ENCODE measurements at places on chromosomes 5 and 9.

DNA sequence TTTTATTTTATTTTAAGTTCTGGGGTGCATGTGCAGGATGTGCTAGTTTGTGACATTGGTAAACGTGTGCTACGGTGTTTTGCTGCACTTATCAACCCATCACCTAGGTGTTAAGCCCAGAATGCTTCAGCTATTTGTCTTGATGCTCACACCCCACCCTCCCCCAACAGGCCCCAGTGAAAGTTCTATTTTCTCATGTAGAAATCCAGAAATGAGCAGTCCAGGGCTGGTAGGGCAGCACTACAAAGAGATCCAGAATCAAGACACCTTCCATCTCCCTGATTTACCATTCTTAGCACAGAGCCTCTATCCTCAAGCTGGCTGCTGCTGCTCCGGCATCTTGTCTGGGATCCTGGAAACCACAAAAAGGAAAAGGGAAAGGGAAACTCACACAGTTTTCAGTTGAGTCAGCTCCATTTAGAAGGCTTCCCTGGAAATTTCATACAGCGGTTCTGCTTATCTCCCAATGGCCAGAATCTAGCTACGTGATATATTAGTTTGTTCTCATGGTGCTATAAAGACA is 85.4 kb upstream of the SMARCA2 start:
- DNase-seq = no peak

- no peak for DNase-seq
These were observed 30.0 kb downstream of the RAPGEF1 start for GRCh38 chr9:131709771-131710431.

DNA sequence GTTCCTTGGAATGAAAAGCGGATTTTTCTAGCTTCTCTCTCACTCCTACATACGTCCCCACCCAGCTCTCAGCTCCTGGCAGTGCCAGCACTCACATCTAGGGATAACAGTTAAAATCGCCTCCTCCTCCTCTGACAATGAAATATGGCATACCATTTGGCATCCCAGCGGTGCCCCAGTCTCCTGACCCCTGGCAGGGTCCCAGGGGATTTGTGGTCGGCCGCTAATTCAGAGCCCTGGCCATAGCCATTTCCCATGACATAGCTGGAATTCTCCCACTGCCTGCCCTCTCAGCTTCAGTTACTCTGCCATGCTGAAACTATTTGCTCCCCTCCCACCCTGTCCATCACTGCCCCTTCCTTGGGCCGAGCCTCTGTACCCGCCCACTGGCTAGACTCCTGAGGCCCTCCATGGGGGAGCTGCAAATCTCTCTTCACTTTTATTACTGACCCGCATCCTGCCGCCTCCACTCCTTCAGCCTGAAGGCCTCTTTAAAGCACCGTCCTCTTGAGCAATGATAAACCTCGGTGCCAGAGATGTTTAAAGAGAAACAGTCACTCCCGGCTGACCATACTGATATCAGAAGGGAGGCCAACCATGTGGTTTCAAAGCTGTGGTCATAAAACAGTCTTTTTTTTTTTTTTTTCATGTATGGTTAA is 139.8 kb downstream of the SLIT3 start:
- DNase-seq = no peak

- DNase-seq = no peak
These were observed 183.7 kb downstream of the TAF11L14 start for GRCh38 chr5:17817990-17818389.

- DNase-seq = no peak
These were observed 154.1 kb upstream of the CD180 start for GRCh38 chr5:67350618-67351201.

GRCh38 chr5:160376416-160376815 is 6.0 kb upstream of the C1QTNF2 start:
- no peak for DNase-seq

DNA sequence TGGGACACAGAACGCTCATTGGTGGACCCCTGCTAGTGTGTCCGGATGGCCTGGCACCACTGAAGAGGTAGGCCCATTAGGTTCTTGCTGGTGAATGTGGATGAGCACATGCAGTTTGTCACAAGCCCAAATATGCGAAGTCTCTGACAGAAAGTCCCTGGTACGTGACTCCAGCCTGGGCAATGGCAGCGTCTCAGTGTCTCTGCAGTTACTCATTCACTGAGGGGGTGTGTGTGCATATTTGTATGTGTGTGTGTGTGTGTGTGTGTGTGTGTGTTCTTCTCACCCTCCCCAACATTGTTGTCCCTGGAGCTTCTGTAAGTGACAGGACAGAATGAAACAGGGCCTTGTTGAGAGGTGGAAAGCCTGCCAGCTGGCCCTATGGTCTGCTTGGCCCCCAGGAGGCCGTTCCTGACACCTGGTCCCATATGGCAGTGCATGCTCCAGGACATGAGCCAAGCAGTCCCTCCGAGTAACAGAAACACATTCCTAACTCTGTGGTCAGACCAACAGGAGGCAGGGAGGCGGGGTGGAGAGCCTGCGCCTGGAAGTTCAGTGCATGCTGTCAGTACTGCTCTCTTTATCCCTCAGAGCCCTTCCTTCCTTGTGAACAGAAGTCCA is 169.9 kb downstream of the SLC28A3 start:
- DNase-seq = no peak

GRCh38 chr5:130724658-130725057 is 440.4 kb downstream of the HINT1 start:
- DNase-seq = no peak

DNA sequence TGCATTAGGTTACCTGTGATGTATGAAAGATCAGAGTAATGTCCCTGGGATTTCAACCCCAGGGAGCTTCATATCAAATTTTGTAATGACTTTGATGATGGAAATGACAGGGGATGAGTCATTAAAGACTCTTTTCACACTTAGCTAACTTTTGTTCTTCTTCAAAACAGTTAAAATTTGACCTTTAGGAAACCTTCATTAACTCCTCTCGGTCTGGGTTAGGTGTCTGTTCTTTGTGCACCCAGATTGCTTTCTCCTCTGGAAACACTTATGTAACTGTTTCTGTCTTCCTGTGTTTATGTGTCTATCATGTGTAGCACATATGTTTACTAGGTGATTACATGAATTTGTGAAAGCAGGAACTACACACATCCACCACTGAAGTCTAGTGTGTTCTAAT is 1.6 kb downstream of the SRFBP1 start:
- no peak for DNase-seq

DNA sequence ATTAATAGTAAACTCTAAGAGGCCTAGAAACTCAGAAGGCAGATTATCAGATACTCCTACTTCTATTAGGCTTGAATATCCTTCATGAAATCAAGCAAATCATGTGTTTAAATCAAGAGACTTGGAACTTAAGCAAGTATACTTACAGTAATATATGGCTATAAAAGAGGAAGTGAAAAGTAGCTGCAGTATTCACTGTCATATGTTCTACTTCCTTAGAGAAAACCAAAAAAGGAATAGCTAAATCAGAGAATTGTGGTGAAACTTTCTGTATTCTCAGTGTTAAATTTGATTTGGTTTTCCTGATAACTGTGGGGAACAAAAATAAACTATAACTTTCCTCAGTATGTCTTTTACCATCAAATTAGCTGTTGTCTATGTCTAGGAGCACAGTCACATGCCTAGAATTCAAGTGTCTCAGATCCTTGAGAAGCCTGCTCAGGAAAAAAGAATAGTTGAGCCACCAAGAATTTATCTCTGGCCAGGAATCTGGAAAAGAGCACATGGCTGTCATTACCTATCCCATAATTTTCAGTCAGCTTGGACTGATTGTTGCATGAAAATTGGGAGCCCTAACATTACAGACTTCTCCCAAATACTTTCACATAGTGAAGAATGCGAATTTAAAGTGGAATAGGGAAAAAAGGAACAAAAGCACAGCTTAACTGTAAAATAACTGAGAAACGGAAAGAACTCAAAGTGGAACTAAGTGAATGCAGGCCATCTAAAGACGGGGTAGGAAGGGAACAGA is 1.7 kb downstream of the FKBP15 start:
- no peak for DNase-seq

DNA sequence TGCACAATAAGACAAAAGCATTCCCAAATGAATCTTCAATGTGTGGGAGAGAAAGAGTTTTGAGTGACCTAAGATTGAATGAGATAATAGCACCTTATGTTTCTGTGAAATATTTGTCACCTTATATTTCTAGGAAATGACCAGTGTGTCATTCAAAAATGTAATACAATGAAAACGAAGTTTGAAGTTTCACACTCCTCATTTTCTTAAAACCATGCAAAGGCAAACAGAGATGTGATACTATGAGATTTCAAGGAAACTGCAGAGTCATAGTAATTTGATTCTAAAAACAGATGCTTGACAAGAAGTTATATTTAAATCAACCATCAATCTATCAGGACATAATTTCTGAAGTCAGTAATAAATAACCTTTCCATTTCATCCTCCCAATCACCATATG is 13.6 kb upstream of the ABCA1 start:
- DNase-seq = no peak

DNA sequence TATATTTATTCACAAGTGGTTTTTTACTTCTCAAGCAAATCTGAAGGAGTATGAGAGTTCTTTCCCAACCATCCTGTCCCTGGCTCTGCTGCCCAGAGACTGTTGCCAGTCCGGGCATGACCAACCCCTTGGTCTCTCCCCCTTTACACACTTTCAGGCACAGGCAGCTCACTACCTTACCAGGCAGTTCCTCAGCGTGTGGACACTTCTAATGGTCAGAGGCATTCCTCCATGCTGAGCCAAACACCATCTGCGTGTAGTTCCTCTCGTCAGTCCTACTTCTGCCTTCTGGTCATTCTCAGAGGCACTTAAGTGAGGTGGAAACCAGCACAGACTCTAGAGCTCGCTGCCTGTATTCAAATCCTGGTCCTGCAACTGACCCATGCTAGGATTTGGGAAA is 56.1 kb downstream of the TSTD2 start:
- DNase-seq = no peak

DNA sequence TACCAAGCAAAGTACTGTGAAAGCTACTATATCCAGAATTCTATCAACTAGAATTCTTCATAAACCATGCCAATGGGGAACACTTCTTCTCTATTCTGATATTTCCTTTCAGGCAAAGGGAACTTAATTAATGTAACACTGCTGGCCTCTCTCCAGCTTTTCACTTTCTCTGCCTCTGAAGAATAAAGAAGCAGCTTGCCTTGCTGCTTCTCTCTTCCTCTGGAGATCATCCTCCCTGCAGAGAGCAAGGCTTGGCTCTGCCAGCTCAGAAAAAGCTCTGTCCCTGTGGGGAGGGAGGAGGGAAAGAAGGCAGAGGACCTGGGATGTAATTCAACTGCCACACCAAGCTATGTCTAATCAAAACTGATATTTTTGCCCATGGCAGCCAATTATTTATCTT is 6.5 kb downstream of the CTNND2 start:
- DNase-seq = no peak

DNA sequence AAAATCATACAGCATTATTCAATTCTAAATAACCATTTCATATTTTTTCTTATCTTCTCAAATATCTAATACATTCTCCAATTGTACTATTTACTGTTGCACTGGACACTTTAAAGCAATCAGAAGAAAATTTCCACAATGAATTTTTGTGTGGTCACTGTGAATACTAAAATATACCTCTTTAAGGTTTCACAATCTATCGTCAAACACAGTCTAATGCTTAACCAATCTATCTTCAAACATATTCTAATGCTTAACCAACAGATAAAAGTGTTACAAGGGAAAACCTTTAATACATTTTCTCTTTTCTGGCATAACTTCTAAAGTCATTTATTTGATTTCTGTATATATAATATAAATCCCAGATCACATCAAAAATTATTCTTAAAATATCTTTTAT is 2035.5 kb upstream of the CDH6 start:
- DNase-seq = no peak

DNA sequence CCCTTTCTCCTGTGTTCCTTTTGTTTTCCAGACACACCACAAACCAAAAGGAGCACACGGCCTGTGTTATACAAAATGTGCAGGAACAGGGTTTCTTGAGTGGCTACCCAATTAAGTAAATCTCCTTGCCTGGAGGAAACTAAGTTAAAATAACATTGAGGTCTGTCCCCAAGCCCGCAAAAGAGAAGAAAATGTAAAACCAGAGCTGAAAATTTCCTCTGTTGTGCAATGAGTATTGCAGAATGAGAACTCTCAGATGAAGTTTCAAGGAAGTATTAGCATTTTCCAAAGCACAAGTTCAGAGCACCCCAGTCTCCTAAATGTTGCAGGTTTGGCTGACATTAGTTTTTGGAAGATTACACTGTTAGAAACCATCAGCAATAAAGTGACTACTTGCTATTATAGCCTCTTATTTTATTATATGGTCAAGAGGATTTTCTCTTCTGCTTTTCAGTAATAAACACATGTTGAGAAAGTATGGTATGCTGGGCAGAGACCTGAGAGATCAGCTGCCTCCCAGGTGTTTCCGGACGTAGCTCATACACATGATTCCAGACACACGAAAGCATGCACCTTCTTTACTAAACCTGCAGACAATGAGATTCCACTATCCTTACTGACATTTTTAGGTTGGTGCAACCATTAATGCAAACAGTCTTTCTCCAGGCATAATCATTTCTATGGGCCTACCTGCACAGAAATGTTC is 161.3 kb downstream of the SNCAIP start:
- no peak for DNase-seq
